ENCODE measurements at places on chromosomes 1 and 21.

- no peak for DNase-seq
Measured at GRCh38 chr1:23617084-23617521, 57.8 kb upstream of the ID3 start.

DNA sequence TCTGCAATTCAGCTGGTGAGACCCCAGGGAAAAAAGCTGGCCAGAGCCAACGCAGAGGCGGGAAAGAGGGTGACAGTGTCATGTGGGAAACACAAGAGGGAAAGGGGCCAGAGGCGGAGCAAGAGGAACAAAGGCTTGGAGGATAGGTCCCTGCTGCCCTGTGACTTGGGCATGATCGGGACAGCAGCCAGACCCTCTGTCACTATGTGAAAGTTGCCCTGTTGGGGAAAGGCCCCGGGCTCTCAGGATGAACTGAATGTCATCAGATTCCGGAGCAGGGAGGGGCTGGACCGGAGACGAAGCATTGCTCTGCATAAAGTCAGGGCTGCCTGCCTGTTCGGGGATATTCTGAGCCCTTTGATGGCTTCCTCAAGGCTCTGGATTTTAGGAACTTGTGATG lies 5.7 kb upstream of the ELF3 start:
- no peak for DNase-seq

GRCh38 chr1:168266644-168267186 lies 14.0 kb upstream of the TBX19 start:
- DNase-seq: no peak

DNA sequence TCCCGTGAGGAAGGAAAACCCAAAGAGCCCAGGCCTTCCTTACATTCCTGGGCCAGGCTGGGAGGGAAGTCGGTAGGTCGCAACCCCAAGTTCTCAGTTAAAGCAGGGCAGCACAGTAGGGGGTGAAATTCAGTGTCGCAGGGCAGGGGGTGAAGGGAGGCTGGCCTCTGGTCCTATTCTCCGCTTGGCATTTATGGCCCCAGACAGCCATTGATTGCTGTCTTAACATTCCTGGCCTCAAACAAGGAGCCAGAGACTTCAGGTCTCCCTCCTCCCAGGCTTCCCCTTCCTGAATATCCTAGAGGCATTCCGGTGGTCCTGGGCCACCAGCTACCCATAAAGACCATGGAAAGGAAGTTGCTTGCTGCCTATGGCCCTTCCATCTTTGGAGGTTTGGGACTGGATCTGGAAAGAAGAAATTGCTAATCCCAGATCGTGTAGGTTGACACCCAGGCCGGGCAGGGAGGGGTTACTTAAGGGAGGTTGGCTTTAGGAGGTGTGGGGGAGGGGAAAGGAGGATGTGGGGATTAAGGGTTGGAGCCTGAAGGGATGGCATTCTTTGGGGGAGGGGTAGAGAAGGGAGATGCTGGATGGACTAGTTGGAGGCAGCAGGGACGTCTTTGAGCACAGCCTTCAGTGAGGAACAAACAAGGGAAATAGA lies 1.7 kb downstream of the LIN28A start:
- no peak for DNase-seq

DNA sequence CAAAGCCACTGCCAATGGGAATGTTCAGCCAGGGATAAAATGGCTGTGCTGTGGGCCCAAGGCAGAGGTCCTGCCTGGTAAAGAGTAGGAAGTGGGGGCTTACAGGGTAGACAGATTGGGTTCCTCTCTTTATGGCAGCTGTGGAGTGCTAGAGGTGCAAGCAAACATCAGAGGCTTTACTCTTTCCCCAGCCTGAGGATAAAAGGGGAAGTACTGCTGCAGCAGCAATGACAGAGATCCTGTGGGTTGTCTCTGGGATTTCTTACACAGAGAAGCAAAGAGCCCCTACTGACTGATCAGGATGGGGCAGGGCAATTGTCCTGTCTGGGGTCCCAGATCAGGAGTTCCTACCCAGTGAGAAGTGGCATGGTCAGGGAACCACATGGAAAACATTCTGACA lies 54.2 kb downstream of the DRAM2 start:
- DNase-seq: no peak

DNA sequence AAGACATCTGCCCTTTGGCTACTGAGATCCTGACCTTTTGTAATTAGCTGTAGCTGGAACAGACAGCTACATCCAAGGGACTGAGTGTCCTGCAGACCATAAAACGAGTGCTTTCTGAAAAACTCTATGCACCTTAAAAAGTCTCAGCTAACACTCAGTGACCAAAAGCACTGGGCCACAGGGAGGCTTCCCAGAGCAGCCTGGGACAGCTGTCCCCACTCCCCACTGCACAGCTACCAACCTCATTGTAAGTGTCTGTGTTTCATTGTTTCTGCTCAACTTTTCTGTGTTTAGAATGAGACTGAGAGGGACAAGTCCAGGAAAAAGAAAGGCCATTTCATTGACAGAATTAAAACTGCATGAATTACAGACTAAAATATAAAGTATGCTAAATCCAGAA lies 80.7 kb downstream of the SMYD2 start:
- no peak for DNase-seq

DNA sequence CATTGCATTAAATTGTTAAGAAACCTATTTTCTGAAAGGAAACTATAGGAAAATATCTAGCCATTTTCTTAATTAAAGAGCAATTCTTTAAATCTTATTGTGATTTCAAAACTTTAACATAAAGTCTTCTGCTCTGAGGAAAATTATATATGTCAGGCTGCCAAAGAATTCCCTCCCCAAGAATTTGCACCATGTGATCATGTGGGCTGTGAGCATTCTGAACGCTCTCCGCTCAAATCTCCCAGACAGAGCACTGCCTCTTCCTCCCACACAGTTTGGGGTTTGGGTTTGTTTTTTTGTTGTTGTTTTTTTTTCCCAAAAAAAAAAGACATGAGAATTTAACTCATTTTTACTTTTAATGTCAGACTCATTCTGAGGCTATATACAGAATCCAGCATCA lies 155.9 kb upstream of the PALMD start:
- DNase-seq: no peak

- no peak for DNase-seq
Measured at GRCh38 chr1:183739741-183740271, 65.1 kb upstream of the RGL1 start.

- no peak for DNase-seq
Measured at GRCh38 chr1:31583995-31584868, 7.9 kb downstream of the TINAGL1 start.

DNA sequence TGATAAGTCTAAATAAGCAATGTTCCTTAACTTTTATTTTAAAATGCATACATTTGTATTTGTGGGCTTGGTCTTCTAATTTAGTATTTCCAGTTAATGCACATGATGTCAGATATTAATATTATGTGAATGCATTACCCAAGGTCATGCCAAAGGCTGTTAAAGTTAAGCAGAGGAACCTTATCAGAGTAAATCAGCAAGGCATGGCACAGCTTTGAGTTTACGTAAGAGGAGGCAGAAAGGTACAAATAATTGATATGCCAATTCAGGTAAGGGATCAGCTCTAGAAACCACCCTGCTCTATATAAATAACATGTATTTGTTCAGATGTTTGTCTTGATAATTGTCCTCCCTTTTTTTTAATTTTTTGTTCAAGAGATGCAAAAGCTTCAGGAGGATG lies 64.5 kb upstream of the CHRM3 start:
- DNase-seq: no peak
